ENCODE measurements at places on chromosomes 6 and 20.

- DNase-seq: no peak
These were observed 2.0 kb downstream of the TSHZ2 start for GRCh38 chr20:52974179-52974594.

DNA sequence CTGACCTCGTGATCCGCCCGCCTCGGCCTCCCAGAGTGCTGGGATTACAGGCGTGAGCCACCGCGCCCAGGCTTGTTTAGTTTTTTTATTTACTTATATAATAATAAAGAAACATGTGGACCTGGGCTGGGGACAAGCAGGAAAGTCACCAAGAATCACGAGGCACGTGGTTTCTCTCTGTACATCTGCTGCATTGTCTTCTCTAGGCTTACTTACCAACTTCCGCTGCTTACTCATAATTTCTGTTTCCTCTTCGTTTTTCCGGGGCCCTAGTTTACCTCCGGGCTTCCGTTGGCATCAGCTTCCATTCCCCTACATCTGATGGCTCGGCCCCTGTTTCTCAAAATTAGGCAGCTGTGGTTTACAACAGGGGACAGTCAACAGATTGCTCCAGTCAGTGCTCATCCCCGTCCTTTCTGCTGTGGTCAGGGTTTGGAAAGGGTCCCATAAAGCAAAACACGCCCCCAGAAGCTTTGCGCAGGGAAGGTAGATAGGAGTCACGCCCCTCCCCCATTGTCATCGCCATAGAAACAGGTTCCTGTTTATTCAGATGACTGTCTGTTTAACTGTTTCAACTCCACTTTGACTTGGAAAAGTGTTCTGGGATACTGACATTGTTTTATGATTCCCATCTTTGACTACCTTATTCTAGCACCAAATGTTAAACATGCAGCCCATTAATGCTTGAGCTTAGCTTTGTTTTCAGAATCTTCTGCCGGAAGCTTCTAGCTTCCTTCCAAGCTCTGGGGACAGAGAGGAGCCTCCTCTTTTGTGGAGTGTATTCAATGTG is 31.9 kb upstream of the TXLNB start:
- no peak for DNase-seq

DNA sequence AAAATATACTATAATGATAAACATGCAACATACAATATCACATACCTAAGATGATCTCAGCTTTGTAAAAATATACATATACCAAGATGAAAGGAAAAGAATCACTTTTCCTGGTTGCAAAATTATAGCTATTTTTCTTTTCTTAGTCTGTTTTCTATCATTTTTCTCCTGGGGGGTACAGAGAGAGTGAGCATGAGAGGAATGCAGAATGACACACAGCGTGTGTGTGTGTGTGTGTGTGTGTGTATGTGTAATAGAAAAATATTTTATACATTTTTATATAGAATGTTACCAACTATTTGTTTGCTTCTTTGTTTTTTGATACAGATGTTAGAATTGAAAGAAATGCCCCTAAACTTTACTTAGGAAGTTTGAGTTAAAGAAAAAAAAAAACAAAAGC is 64.3 kb downstream of the FAM83B start:
- no peak for DNase-seq

DNA sequence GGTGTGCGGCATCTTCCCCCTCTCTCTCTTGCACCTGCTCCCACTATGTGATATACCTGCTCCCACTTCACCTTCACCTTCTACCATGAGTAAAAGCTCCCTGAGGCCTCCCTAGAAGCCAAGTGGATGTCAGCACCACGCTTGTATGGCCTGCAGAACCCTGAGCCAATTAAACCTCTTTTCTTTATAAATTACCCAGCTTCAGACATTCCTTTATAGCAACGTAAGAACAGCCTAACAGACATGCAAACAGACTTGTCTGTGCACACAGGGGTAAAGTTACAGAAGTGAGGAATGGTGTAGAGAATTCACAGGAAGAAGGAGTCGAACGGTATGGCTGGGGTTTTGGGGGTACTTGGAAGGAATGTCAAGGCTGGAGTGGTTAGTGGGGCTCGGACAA is 14.8 kb upstream of the TGM2 start:
- no peak for DNase-seq

- DNase-seq: no peak
These were observed 36.5 kb downstream of the ZNF217 start for GRCh38 chr20:53557130-53557529.

GRCh38 chr20:49318430-49319207 is 40.8 kb upstream of the ZNFX1 start:
- no peak for DNase-seq

DNA sequence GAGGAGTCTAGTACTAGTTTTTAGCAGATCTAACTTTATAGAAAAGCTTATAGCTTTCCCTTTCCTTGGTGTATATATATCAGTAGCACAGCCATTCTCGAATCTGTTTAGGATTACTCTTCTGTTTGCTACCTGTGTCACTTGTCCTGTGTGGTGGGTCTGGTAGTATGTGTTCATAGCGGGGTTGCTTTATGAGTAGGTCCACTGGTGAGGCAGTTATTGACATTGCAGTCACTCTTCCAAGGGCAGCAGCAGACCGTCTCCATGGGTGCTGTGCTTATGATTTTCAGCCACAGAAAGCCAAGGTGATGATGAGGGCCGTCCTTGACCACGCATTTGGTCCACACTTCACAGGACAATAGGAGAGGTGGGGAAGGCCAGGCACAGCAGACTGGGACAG is 171.5 kb downstream of the CDKAL1 start:
- no peak for DNase-seq

- DNase-seq: no peak
These were observed 43.4 kb upstream of the ARHGAP18 start for GRCh38 chr6:129753422-129753821.

DNA sequence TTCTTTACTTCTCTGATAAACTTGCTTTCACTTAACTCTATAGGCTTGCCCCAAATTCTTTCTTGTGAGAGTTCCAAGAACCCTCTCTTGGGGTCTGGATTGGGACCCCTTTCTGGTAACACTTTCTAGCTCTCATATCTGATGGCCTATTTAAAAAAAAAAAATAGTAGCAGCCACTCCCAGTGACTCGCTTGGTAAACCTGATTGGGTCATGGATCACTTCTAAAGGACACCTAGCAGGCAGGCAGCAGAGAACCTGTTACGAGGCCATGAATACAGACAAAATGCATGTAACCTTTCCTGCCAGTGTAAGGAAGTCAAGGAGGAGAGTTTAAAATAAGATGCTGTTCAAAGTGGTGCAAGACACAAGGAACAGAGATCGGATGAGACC is 9.1 kb upstream of the SERPINB6 start:
- no peak for DNase-seq

GRCh38 chr20:57193094-57193493 is 73.3 kb downstream of the BMP7 start:
- DNase-seq: no peak

GRCh38 chr6:134795691-134796090 is 154.2 kb downstream of the ALDH8A1 start:
- no peak for DNase-seq

DNA sequence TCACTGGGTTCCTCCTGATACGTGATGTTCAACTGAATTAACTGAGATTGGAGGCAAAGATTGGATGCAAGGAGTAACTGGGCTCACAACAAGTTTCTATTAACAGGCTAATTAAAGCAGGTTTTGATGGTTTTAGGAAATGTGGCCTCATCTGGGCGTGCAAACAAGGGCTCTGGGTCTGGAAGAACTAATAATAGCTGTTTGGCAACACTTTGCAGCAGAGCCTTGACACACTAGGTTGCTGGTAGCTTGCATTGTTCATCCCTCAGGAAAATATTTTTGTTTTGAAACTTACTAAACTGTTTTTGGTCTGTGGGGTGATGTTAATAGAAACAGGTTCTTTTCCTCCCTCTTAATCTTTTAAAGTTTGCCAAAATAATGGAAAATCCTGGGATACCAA is 117.2 kb upstream of the CD93 start:
- no peak for DNase-seq

DNA sequence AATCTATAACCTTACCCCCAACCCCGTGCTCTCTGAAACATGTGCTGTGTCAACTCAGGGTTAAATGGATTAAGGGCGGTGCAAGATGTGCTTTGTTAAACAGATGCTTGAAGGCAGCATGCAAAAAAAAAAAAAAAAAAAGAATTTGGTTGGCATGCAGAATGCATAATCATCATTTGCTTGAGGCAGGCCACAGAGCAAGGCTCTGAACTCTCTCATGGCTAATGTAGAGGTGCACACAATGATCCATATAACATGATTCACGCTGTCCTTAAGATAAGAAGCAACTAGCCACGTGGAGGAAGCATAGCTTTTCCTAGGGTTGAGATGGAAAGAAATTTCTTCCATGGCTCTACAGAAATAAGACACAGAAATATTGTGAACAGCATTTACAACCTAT is 27.6 kb upstream of the RPN2 start:
- DNase-seq: no peak

DNA sequence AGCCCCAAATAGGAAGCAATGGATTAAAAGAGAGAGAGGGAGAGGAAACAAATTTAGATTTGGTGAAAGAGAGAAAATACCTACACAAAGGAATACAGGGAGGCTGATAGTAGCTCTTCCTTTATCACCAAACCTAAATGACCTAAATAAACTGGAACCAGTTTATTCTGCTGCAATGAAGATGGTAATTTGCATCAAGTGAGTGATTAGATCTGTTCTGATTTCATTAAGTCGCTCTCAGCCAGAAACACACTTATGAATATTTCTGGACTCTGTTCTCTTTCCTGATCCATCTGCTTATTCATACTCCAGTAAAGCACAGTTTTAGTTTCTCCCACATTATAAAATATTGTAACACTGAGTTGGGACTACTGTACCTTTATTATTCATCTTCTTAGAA is 83.4 kb upstream of the BMP5 start:
- DNase-seq: no peak

DNA sequence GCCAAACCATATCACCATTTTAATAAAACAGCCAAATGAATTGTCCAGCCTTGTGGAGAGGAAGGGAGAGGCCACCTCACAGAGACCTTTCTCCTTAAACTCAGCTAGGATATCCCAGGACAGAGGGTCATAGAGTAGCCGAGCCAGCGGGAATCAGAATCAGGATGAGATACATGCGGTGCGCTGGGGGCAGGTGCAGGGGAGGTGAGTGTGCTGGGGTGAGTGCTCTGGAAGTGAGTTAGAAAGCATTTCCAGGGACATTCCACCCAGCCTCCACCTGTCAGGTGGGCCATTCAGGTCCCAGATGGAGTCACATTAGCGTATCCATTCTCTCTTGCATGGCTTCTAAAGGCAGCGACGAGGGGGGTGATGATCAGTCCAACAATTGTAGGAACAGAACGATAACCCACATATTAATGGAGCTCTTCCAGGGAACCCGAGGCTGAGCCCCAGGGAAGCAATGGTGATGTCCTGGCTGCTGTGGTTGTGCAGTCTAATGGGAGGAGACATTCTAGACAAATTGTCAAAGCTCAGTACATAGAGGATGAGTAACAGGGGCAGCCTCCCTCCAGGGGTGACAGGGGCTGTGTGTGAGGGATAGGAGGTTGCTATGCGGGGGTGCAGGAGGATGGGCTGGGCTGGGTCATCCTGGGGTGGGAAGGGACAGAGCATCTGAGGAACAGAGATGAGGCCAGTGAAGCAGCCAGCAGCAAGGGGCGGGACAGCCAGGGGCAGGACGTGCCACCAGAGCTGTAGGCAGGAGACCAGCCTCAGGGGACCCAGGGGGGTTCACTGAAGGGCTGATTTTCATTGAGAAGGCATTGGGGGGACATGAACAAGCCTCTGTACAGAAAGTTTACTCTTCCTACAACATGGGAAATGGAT is 88.7 kb upstream of the FRMD1 start:
- DNase-seq: no peak

DNA sequence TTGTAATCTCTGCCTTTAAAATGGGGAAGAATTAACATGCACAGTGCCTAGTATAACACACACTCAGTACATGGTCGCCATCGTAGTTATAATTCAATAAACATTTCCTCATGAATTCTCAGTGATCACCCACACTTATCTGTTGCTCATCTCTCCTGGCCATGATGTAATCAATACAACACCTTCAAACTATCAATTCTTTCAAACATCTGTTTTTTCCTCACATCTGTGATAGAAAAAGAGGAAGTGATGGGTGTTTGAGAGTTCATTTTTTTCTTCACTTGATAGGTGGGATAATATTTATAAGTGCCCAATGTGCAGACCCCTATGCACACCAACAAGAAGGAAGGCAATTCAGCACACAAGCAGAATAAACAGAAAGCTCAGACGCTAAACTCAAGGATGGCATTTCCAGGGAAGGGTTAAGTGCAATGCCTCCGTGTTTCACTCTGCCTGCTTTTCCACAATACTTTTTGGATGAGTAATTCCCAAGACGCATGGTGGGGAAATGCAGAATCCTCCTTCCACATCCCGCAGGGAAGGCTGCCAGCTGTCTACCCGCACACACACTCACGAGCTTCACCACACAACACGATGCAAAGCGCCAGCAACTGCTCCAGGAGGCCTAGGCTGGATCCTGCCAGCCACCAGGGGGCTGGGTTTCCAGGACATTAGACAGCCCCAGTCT is 100.3 kb downstream of the GMPR start:
- DNase-seq: no peak

DNA sequence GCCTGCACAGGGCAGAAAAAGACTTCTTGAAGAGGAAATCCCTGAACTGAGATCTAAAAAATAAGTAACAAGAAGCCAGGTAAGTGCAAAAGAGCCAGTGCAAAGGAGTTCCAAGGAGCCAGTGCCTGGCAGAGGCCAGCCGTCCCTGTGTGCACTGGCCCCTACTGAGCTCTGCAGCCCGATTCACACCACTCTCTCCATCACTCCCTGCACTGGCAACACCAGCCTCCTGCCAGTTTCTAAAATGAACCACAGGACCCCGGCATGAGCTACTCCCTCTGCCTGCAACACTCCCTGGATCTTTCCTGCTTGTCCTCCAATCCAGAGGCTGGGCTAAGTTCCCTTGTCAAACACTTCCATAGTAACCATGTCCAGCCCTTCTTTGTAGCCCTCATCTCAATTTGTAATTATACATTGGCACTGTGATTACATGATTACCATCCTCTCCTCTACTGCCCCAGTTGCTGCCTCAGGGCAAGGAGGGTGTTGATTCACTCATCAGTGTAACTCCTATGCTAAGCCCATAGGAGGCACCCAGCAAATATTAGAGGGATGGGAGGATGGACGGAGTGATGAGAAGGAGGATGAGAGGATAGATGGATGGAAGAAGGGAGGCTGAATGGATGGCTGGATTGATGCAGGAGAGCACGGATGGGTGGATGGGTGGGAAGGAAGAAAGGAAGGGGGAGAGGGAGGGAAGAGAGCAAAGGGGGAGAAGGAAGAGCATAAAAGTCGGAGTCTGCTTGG is 49.3 kb downstream of the SIRPA start:
- DNase-seq: no peak

- no peak for DNase-seq
These were observed 34.1 kb downstream of the TRMT11 start for GRCh38 chr6:126020305-126021050.

GRCh38 chr6:3370361-3371221 is 86.3 kb downstream of the SLC22A23 start:
- no peak for DNase-seq

- no peak for DNase-seq
These were observed 544 bp downstream of the SMIM29 start for GRCh38 chr6:34248198-34248726.
